Left ventricle myocardium superior (tissue), 1 donor: ENCODE measurements at places on chromosomes 5 and 9.
A peak's percentile ranks its signal among the peaks of the same experiment; 100 is the strongest.

DNA sequence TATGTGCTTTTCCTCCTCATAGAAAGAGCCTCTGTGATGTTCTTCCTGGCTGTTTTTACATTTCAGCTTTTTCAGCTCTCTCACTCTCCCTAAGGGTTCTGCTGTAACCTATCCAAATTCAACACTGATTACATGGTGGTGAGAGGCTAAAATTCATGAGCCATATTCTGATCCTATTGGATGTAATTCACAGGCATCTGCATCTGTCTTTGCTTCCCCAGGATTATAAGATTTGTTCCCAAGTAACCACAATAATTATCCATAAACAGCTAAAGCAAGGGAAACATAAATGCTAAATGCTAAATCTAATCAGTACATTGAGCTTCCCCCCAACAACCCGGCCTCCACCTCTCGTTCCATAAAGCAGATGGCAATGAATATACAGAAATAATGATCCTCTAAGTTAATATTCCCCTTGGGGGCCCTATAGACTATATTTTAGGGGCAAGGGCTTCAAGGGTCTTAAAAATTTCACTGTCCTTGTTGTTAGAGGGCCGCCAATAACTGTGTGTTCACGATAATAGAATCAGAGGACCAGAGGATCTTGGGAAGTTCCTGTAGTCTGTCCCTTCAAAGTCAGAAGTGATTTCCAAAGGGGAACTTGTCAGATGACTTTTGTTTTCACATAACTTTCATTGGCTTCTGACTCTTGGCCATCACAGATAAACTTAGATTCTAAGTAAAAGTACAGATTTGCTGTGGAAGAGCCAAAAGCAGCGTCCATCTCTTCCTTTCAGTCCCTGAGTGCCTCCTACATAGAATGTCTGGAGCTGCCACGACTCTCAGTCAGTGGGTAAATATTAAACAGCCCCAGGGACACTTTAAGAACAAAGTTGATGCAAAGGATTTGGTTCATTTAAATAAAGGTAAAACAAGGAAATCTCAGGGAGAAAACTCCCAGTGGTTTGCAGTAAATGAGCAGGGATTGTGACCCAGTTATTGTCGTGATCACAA, 125.6 kb downstream of the ALDH1A1 start:
- no peak for DNase-seq

- DNase-seq, result peak; percentile 81
These were observed 547 bp downstream of the NIPBL start for GRCh38 chr5:36876965-36877666.

DNA sequence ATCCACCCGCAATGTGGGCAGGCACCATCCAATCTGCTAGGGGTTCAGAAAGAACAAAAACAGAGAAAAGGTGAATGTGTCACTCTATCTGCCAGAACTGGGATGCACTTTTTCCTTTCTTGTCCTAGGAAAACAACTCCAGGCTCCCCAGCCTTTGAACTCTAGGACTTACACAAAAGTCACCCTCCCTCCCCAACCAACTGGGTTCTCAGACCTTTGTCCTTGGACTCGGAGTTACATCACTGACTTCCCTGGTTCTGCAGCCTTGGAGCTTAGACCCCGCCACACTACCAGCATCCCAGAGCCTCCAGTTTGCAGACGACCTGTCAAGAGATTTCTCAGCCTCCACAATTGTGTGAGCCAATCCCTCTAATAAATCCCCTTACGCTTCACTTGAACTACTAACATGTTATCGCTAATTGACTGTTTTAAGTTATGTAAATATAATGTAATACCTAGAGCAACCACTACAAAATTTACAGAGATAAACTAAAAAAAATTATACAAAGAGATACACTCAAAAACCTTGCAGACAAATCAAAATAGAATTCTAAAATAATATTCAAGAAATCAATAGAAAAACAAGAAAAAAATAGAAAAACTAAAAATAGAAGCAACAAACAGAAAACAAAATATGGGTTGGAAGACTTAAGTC, 5.3 kb upstream of the UBLCP1 start:
- DNase-seq, result no peak

GRCh38 chr9:87876708-87877107, 6.0 kb upstream of the SPATA31E1 start:
- no peak for DNase-seq

- no peak for DNase-seq
These were observed 13.8 kb downstream of the ACO1 start for GRCh38 chr9:32398207-32398606.
